IMR-90 (cell line): ENCODE measurements at places on chromosomes 3 and 15.
A peak's percentile ranks its signal among the peaks of the same experiment; 100 is the strongest.

GRCh38 chr3:190048932-190049441 lies 71.7 kb downstream of the P3H2 start:
- peak; percentile 83 for DNase-seq

DNA sequence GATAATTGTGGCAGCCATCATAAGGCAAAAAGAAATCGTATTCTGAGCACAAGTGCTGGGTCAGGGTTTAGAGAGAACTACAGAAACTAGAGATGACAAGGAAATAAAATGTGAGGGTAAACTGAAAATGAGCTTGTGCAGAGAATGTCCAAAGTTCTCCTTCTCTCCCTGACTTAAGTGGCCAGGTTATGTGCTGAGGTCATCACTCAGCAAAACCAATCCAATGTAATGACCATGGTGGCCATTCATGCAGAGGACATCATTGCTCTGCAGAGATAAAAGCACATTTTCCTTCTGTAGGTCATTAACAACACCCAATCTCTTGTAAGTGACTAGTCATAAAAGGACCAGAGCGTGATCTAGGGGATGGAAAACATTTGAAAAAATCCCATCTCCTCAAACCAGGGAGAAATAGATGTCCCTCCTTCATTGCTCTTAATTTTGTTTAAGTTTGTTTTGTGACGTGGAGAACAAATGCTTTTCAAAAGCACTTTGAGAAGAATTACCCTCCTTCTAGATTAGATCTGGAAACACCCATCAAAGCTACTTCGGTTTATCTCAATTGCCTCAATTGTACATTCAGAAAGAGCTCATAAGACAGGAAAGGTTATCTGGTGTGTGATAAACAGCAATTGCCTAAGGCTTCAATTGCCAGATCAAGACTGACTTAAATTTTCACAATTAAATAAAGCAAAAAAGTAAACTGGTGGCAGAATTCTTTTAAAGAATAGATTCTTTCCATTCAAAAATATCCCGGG lies 173.4 kb downstream of the SERPINI1 start:
- no peak for DNase-seq

- peak; percentile 72 for DNase-seq
These were observed 27.8 kb upstream of the AZI2 start for GRCh38 chr3:28376424-28376823.

DNA sequence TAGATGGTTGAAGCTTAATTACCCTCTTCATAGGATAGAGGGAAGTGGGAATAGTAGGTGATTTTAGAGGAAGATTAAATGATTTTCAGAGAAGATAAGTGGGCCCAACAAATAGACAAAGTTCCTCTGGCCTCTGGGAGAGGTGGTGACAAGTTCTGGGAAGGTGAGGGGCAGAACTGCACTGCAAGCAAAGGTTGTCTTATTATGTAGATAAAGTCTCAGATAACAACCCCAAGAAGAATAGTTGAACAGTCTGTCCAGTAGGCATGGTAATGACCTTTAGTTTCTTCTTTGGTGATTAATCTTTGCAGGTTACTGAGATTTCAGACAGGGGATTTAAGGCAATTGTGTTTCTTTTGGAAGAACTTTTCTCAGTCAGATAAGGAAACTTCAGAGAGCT lies 439.1 kb downstream of the ROBO2 start:
- DNase-seq, result no peak

GRCh38 chr3:140470962-140471361 lies 206.9 kb upstream of the TRIM42 start:
- no peak for DNase-seq

DNA sequence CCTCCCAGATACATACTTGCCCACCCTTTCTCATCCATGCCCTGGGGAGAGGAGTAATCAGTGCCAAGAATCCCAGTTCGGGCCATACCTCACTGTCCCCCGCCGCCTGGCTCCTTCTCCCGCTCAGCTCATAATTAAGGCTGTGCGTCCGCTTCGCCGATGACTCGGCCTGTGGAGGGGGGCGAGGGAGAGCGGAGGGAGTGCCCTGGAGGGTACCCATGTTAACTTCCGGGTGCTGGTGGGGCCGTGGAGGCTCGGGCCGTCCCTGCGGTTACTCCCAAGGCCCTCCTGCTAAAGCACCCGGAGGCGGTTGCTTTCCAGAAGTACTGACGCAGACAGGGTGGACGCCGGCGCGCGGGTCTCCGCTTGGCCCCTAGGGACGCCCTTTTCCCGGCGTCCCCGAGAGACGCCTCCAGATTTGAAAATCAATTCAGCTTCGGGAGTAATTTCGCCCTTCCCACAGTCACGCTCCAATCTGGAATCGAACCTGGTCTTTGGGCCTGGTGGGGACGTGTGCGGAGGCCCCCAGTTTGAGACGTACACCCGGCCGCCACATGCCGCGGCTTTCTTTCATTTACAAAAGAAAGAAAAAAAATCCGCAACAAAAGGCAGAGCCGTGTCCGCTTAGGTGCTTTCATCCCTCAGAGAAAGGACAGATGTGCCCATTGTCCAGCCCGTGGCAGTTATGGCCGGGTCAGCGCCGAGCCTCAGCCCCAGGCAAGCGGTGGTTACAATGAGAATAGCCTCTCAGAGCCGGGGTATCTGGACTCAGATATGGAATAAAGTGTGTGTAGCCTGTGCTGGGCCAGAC lies 1.0 kb upstream of the ONECUT1 start:
- DNase-seq, result peak; percentile 7

GRCh38 chr3:63753567-63753966 lies 65.5 kb upstream of the C3orf49 start:
- DNase-seq, result peak; percentile 31

DNA sequence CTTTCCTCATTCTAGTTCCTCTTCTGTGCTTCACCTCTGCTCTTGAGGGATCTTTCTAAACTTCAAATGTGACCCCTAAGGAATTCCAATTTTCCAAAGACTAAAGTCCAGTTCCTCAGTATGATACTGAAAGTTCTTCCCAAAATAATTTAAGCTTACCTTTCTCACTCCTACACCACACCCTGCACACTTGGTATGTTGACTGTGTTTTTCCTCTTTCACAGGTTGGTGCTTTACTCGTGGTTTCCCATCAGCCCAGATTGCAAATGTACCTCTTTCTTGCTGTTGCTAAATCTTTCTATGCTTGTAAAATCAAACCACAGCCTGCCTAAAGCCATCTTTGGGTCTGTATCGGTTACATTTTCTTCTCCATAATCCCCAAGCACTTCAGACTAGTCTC lies 30.5 kb upstream of the CLDN16 start:
- no peak for DNase-seq

GRCh38 chr15:95880031-95880570 lies 450.4 kb upstream of the NR2F2 start:
- DNase-seq, result no peak

- no peak for DNase-seq
These were observed 19.4 kb downstream of the SLC6A11 start for GRCh38 chr3:10835406-10835805.
